ENCODE measurements at places on chromosomes 6 and 20. TPM values are rescaled to one million over a fixed set of nuclear protein-coding genes. Genes with fewer than 3 reads are reported as not detected.

- DNase-seq, result peak; percentile 59
These were observed 20.3 kb upstream of the LRRN4 start for GRCh38 chr20:6074145-6074561.

- DNase-seq, result no peak
These were observed 651.0 kb downstream of the CD109 start for GRCh38 chr6:74346936-74347535.

DNA sequence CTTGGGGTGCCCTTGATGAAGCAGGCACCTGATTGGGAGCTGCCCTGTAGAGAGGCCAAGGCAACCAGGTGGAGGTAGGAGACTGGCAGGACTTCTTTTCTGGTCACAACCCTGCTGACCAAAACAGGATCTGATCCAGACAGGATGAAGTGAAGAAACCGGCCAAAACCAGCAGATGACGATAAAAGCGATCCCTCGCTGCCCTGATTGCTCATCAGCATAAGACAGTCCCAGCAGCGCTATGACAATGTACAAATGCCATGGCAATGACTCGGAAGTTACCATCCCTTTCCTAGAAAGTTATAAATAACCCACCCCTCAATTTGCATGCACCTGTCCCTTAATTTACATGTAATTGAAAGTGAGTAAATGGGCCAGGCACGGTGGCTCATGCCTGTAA, 88.4 kb upstream of the PDE10A start:
- DNase-seq, result no peak

DNA sequence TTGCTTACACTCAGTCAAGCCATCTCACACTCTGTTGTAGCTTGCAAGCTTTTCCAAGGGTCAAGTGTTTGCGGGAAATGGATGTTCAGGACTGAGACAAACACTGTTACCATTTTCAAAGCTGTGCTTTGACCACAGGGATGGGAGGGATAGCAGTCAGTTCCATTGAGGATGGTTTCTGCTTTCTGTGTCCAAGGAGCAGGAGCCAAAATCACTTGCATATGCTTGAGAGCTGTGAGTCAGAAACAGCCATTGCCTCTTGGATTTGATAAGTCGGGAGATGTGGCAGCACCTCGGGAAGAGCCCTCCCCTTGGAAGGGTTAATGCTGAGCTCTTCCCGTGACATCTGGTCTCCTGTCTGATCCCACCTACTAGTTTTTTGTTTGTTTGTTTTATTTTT, 85.2 kb downstream of the TCP11 start:
- no peak for DNase-seq

DNA sequence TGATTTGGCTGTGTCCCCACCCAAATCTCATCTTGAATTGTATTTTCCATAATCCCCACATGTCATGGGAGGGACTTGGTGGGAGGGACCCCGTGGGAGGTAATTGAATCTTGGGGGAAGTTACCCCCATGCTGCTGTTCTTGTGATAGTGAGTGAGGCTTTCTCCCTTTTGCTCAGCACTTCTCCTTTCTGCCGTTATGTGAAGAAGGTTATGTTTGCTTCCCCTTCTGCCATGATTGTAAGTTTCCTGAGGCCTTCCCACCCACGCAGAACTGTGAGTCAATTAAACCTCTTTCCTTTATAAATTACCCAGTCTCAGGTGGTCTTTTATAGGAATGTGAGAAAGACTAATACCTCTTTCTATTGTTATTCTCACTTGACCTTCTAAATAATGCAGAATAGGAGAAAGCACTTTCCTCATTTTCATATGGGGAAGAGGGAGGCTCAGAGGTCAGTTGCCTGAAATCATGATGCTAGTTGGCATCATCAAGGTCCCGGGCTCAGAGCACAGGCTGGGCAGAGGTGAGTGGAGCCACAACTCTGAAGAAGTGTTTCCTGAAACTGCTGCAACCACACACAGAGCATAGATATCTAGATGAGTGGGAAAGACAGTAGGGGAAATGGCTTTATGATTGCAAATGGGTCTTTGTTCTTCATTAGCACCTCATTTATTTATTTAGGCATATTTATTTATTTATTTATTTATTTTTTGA, 191.0 kb downstream of the QKI start:
- DNase-seq, result no peak

DNA sequence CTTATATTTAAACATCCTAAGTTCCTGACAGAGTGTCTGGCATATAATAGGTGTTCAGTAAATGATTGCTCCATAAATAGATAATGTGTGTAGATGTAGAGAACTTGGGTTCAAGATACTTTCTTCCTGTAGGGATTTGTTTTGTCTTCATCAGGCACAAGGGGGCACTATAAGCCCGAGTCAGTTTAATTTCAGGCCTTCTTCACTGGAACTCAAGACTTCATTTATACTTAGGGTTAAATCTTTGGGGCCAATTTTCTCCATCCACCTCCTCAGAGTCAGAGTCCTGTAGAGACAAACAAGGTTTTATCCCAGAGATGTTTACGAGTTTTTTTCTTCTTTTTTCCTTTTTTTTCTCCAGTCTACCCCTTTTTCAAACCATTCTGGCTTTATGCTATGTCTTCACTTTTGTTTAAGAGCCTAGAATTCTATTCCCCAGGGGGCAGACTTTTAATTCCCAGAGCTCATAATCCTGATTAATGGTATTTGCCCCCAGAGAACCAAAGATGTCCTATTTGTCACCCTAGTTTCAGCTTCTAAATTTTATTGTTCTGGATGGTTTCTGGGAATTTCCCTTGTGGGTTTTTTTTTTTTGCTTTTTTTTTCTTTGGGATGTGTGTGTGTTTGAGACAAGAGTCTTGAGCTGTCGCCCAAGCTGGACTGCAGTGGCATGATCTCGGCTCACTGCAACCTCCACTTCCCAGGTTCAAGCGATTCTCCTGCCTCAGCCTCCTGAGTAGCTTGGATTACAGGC, 88.4 kb downstream of the HFE start:
- peak; percentile 80 for DNase-seq

DNA sequence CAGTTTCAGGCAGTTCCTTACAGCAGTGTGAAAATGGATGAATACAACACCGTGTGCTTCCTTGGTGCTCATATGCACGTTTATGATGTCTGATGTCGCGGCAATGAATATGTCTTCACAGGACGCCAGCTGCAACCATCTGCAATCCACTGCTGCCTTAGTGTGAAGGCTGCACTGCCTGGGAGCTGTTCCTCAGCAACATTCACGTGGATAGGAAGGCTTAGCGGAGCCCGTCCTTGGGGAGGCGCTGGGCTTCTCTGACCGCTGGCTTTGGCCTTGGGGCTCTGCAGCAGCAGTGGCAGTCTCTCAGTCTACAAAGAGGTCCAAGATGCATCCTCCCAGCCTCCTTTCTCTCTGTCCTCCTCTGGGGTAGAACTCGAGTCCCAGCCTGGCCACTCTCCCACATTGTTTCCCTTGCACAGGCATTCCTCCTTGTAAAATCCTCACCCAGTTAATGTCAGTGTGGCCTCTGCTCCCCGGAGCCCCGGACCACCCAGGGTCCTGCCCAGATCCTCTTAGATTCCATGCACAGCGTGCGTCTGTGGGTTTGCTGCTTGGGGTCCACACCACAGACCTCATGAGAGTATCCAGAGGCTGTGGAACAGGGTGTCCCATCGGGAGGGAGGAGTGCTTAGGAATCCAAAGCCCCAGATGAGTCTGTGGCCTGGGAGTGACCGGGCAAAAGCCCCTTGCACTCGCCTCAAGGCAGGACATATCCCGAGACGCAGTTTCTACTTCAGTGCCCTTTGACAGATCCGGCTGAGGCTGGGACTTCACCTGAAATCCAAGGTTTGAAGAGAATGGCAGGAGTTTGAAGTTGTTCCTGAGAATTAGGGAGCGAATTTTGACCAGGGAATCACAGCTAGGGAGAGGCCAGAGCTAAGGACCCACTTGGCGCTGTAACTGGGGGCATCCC, 181.3 kb downstream of the THBS2 start:
- DNase-seq, result no peak

The CALHM6 gene
- total RNA-seq, result not detected

The APOBEC2 gene
- not detected for total RNA-seq

The EYA4 gene
- total RNA-seq, result not detected

The DEFB124 gene
- total RNA-seq, result not detected

All from HT-29 (cell line).